ENCODE measurements at places on chromosomes 6 and 20.

GRCh38 chr6:151179321-151179720 is 60.4 kb upstream of the AKAP12 start:
- DNase-seq, result no peak

DNA sequence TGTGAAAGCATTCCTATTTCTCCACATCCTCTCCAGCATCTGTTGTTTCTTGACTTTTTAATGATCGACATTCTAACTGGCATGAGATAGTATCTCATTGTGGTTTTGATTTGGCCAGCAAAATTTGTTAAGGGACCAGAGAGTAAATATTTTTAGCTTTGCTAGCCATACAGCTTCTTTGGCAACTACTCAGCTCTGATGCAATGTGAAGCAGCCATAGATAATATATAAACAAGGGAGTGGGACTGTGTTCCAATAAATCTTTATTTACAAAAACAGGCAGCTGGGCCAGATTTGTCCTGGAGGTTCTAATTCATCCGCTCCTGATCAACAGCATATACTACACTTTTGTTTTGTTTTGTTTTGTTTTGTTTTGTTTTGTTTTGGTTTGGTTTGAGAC is 202.9 kb downstream of the ZNF217 start:
- no peak for DNase-seq

DNA sequence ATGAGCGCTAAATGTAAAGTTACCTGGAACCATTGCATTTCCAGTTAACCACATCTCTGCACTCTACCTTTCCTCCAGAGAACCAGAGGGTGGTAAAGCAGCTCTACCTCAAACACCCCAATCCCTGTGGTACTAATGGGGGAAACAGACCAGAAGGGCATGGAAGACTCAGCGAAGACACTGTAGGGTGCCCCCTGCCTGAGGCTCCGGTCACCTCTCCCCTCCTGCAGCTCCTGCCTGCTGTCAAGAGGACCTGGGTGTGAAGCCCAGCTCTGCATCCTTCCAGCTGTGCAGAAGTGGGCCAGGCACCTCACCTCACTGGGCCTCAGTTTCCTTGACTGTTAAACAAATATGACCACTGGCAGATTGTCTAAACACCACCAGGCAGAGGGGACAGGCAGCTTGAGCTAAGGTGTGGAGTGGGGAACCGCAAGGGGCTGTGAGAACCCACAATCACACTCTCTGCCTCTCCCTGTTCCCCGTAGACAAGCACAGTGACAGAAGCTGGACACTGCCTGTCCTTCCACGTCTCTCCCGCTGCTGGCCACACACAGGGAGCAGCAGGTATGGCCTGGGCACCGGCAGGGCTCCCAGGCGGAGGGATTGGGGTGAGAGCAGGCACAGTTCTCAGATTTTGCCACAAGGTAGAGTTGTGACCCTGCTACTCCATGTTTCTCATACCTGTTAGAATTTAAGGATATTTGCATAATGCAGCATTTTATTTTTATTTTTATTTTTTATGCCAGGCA is 9.1 kb upstream of the BPIFA2 start:
- no peak for DNase-seq

DNA sequence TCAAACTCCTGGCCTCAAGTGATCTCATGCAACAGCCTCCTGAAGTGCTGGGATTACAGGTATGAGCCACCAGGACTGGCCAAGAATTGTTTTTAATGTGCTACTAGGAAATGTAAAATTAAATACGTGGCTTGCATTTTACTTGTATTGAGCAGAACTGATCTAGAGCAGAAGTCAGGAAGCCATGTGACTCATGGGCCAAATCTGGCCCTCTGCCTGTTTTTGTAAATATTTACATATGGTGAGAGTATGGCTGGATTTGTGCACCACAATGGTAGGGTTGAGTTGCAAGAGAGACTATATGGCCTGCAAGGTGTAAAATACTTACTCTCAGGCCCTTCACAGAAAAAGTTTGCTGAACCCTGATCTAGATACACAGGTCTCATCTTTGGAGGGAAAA is 75.8 kb downstream of the LAMP5 start:
- no peak for DNase-seq

GRCh38 chr20:57369596-57369995 is 18.5 kb downstream of the RAE1 start:
- no peak for DNase-seq

GRCh38 chr6:157481189-157481864 is 100.3 kb downstream of the ZDHHC14 start:
- DNase-seq, result no peak

DNA sequence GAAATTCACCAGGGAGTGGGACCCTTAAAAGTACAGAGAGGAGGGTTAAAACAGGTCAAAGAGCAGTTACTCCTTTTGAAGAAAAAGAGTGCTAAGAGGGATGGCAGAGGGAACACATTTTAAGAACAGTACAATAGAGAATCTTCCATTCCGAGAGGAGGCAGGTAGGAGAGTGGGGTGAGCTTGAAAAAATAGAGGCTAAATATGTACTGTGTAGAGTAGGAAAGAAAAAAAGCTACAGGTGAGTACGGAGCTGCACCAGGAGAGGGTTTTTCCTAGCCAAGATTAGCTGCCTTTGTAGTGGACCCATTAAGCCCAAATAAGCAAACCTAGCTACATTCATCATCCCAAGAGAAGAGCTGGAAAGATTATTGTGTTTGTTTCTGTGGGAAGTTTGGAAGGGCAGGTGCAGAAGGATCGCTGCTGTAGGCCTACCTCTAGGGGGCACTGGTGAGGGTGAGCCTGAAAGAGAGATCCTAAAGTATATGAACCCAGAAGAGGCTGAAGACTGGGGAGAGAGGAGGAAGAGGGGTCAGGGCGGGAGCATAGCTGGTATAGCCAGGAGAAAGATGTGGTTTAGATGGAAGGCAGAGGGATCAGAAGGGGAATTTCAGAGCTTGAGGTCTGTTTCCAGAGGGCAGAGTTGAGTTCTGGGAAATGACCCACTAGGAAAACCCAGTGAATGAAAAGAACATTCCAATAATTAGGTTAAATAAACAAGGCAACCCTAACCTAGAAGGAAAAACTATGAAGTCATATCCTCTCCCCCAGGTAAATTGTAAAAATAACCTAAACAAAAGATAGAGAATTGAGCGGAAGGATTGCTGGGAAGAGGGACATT is 50.2 kb upstream of the HINT3 start:
- no peak for DNase-seq

- DNase-seq, result peak; percentile 37
Observed at GRCh38 chr6:15621203-15622044, 41.4 kb downstream of the DTNBP1 start.

DNA sequence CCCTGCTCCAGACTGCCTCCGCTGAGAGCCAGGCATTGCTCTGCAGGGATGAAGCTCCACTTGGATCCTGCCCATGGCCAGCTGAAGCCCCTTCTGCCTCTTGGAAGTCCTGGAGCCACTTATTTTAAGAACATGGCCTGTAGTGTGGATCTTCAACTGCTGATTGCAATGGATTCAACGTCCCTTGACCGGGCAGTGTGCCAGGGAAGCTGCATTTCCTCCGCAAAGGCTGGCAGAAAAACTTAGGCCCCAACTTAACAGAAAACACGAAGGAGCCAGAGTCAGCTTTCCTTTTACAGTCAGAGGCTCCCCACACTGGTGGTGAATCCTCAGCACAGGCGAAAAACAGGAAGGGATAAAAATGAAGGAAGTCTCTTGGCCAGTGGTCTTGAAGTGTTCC is 26.3 kb upstream of the FOXQ1 start:
- DNase-seq, result no peak

GRCh38 chr20:23084845-23085365 is 1.2 kb downstream of the CD93 start:
- no peak for DNase-seq

DNA sequence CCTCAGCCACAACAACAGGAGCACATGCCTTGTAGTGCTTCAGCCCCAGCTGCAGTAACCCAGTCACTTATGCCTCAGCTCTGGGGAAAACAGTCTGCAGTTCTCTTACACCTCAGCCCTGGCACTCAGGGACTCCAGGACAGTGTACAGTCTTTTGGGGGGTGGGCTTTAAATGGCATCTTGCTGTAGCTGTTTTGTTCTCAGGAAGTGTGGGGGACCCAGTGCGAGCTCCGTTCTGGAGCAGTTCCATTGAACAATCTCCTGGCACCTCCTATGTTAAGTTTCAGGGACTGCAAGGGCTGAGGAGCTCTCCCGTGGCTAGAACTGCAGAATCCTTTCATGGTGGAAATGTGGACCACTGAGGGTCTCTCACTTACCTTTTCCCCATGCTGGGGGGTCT is 55.2 kb downstream of the PLCG1 start:
- no peak for DNase-seq

DNA sequence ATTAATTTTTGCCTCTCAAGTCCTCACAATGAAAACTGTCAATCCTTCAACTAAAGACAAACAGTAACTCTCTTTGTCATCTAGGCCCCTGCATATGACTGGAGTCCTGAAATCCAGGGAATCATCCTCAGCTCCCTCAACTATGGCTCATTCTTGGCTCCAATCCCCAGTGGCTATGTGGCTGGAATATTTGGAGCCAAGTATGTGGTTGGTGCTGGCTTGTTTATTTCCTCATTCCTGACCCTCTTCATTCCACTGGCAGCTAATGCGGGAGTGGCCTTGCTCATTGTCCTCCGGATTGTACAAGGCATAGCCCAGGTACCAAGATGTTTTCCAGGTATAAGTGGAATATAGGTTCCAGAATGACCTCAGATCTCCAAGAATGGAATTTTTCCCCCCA is 15.4 kb downstream of the SLC17A4 start:
- no peak for DNase-seq
